Fibroblast of skin of right quadriceps (primary cell): ENCODE measurements at places on chromosomes 7 and 10.

DNA sequence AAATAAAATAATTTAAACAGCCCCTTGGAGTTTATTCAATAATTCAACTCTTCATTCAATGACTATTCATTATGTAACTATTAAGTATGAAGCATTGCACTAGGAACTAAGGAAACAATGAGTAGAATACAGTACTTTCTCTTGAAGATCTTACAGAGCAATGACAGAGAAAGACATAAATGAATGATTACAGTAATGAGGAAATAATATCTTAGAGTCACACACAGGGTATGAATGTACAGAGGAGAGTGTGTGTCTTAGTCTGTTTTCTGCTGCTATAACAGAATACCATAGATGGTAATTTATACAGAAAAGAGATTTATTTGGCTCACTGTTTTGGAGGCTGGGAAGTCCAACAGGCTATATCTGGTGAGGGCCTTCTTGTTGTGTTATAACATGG, 120.5 kb upstream of the NRBF2 start:
- DNase-seq = no peak

- DNase-seq = peak; percentile 48
These were observed 107.7 kb upstream of the EEPD1 start for GRCh38 chr7:36045326-36045725.

- DNase-seq = peak; percentile 68
These were observed 70.8 kb downstream of the ASB13 start for GRCh38 chr10:5595591-5595990.

DNA sequence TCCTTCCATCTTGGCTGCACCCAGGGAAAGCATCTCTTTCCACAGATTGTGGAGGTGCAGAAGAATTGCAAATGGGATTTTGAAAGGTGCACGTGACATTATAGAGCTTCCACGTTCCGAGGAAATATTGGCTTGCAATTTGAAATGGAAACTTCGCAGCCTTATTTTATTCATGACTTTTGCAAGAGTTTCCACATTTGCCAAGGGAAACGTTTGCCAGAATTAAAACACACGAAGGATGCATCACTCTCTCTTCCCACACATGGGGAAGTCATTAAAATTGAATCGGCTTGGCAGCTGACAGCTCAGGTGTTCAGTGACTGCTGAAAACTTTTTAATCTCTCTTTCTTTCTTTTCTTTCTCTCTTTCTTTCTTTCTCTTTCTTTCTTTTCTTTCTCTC, 475.4 kb upstream of the IGFBP3 start:
- peak; percentile 31 for DNase-seq

DNA sequence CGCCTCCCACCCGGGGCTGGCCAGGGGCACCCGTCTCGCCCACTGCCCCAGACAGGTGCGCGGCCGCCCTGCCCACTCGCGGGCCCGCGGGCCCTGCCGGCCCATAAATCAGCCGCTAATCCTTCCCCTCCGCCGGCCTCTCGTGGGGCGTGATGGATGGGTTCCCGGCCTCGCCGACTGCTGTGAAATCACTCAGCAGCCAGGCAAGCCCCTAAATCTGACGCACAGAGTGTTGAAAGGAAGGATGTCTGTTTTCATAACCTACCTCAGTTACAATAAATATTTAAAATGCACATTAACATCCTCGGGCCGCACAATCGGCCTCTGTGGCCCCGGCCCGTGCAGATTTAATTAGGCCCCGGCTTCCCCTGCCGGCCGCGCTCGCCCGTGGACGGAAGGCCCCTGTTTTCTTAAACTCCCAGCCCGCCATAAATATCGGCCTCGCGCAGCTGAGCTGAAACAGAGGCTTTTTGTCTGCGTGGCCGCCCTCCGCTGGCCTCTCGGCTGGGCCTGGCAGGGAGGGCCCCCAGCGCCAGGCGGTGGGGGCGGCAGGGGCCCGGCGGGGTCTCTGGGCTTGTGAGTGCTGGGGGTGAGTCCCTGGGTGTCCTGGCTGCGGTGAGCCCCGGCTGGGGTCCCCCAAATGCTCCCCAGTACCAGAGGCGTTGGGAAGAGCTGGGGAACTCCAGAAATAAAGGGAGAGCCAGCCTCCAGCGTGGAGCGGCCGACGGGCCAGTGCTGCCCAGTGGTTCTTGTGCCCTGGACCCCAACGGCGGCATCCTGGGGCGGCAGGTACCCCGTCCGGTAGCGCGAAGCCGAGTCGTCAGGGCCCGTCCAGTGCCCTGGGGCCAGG, 90.7 kb downstream of the UNCX start:
- no peak for DNase-seq

GRCh38 chr10:8616166-8616565, 561.7 kb downstream of the GATA3 start:
- no peak for DNase-seq

DNA sequence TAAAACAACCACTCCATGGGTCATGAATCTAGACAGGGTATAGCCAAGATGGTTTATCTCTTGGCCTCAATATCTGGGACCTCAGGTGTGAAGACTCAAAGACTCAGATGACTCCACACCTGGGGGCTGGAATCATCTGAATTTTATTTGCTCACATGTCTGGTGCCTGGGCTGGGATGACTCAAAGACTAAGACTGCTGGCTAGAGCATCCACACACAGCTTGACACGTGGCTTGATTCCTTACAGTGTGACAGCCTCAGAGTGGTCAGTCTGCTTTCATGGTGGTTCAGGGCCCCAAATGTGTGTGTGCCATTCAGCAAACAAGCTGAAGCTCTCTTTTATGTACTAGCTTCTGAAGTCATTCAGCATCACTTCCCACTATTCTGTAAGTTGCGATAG, 333.7 kb downstream of the RNLS start:
- no peak for DNase-seq

GRCh38 chr10:99304862-99305229, 24.3 kb upstream of the CNNM1 start:
- DNase-seq = no peak

GRCh38 chr7:133702078-133702477, 425.1 kb upstream of the LRGUK start:
- DNase-seq = no peak

- no peak for DNase-seq
These were observed 569 bp downstream of the SLC26A5 start for GRCh38 chr7:103445228-103446048.

- DNase-seq = no peak
These were observed 54.9 kb downstream of the AKAP9 start for GRCh38 chr7:91995391-91996105.

DNA sequence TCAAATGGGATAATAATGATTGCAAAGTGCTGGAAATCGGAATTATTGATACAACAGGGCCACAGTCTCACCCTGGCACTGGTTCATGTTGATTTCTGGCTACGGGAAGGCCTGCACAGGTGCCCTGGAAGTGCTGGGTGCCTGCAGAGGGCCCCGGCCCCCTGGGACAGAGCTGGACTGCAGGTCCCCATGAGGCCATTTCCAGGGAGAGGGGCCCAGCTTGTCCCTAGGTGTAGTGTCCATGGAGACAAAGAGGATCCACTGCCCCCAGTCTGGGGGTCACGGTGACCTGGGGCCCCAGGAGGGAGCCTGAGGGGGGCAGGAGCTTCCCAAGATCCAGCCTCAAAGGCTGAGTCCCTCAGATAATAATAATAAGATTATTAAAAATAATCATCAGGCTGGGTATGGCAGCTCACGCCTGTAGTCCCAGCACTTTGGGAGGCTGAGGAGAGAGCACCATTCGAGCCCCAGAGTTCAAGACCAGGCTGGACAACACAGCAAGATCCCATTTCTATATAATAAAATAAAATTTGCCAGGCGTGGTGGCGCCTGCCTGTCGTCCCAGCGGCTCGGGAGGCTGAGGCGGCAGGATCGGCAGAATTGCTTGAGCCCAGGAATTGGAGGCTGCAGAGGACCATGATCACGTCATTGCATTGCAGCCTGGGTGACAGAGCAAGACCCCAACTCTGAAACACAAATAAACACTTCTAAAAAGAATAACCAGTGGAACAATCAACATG, 98.1 kb downstream of the MICALL2 start:
- DNase-seq = no peak

- no peak for DNase-seq
These were observed 86.6 kb downstream of the ITGB8 start for GRCh38 chr7:20417260-20417659.

- no peak for DNase-seq
These were observed 325.5 kb downstream of the GRID1 start for GRCh38 chr10:86041116-86041515.

GRCh38 chr10:4003348-4003973, 218.5 kb upstream of the KLF6 start:
- no peak for DNase-seq

- DNase-seq = no peak
These were observed 79.1 kb downstream of the MGMT start for GRCh38 chr10:129546106-129546505.

- no peak for DNase-seq
These were observed 142.4 kb downstream of the CHCHD3 start for GRCh38 chr7:132939495-132939894.

- DNase-seq = peak; percentile 8
These were observed 94.0 kb downstream of the SORBS1 start for GRCh38 chr10:95467162-95467599.

DNA sequence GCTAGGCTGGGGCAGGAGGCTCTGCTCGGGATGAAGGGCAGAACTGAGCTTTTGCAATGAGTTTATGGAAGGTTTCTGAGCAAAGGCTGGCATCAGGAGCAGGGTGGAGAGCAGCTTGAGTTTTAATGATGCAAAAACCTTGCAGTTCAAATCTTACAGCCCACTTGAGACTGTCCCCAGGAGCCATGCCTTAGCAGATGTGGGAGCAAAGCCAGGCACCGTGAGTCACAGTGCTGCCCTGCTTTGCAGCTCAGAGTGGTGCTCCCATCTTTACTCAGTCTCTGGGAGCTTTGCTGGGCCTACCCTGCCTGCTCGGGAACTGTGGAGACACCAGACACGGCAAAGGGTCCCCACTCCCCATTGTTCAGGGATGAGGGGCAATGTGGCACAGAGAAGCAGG, 122.4 kb upstream of the NPS start:
- no peak for DNase-seq

DNA sequence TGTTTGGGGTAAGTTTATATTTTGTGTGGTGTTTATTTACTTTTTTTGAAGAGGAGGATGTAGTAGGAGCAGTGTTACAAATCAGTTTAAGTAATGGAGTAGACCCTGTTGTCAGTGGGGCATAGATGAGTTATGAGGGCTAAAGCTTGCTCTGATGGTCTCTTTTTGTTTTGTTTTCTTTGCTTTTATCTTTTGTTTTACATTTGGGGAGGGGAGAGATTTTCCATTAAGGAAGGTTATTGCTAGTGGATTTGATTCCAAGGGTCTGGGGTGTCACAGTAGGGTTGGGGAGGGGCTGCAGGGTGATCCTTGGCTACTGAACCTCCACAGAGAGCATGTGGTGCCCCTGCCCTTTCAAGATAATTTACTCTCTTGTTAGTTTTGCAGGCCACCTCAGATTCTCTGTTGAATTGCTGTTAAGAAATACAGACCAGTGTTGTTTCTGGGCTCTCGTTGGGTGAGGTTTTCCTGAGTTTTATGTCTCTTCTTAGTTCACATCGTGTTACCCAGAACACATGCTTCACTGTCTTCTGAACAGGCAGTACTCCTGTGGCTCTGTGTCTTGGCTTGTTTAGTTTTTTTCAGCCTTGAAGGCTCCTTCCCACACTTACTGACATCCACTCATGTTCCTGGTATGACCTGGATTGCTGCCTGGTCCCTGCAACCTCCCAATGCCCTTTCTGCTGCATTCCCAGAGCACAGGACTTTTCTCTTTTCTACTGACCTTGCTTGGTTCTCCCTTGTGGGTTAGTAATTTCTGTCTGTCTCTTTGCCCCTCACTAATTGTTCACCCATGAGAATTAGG, 4.2 kb downstream of the KIFBP start:
- DNase-seq = peak; percentile 78

GRCh38 chr10:3901370-3901769, 116.4 kb upstream of the KLF6 start:
- no peak for DNase-seq

DNA sequence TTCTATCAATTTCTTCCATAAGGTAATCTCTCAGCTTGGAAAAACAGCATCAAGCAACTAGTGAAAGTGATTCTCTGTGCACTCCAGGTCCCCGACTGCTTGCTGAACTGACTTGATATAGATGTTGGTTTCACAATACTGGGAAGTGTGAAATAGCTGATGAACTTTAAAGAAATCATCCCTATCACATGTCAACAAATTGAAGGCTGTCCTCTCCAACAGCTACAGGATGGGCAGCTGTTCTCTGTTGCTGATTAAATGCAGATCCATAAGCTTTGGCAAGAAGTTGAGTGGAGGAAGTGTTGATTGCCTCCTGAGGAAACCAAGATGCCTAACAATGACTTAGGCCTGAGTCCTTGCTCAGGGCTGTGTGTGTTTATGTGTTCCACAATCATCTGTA, 130.4 kb upstream of the GDF10 start:
- DNase-seq = no peak

DNA sequence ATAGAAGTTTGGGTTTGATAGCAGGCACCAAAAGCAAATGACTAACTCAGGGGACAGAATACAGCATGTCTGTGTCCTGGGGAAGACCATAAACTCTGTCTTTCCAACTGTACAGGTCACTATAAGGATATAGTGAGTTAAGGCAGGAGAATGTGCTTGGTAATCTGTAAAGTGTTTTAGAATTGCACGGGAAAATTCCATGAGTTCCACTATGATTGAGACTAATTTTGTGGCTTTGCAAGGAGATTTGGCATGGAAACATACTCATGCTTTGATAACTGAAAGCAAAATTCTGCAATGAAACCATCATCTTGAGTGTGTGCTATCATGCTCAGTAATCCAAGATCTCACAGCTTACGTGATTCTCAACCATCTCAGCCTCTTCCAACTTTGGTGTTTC, 152.6 kb downstream of the PKD1L1 start:
- peak; percentile 96 for DNase-seq

- DNase-seq = no peak
These were observed 135.9 kb downstream of the ELAPOR2 start for GRCh38 chr7:86923527-86923926.

GRCh38 chr10:77927402-77928246, 1.1 kb upstream of the DLG5 start:
- DNase-seq = no peak

DNA sequence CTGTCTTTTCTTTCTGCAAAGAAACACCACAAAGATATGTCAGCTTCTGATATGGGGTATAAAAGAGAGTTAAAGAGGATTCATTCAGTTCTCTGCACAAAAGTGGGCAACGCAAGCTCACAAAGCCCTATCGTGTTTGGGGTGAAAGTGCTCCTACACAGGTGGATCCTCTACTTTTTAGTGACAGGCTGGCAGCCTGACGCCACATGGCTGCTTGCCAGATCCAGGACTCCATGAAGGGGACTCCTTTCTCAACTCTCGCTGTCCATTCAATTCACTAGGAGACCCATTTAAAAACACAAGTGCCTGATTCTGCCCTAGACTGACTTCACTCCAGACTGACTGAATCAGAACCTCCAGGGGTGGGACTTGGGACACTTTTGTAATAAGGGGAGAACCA, 8.0 kb downstream of the PARP12 start:
- no peak for DNase-seq
